ENCODE measurements at places on chromosomes 2 and 18.

- DNase-seq, result peak; percentile 9
Measured at GRCh38 chr2:235521844-235522243, 28.0 kb downstream of the AGAP1 start.

DNA sequence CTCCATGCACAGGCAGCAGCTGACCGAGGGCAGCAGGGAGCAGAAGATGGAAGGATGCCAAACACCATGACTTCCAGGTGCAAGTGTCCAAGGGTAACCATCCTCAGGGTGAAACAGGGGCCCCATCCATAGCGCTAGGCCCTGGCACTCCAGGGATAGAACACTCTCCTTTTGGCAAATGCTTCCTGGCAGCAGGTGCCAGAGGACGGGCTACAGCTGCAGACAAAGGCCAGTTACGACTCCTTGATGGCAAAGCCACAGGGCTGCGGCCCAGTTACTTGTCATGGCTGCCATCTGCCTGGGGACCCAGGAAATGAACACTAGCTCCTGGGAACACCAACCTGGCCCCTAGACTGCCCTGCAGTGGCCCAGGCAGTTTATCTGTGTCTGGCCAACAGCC, 178.8 kb downstream of the TMEM163 start:
- peak; percentile 90 for DNase-seq

- DNase-seq, result peak; percentile 46
Measured at GRCh38 chr2:177984749-177985148, 87.8 kb downstream of the PDE11A start.

DNA sequence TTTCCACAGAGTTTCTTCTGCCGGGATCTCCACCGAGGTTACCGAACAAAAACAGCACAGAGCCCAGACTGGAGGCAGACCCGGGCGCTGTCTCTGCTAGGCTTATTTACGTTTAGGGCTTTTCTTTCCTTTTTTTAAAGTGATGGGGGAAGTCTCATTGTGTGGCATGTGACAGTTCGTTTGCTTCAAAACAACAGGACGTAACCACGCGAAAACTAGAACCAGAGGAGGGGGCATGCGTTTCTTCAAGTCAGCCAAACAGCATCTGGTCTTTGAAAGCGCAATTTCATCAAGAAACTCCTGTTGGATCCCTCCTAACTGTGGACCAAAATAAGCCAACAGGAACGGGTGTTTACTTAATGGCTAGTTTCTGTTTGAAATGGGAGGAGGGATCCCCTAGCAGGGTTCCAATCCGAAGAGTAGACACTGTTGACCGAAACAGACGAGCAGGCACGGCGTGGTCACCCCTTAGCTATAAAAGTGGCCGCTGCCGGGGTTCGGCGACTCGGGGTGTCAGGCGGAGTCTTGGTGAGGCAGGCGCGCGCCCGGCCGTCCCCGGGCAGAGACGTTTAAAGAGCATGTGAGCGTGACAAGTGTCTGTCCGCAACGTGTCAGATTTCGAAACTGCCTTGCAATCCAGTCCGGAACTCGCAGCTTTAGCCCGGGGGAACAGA, 997 bp upstream of the TGIF1 start:
- DNase-seq, result peak; percentile 42

All from NCI-H1092 treated with DMSO at 0.1 percent for 48 hours (cell line).